ENCODE measurements at places on chromosomes 13 and 19. TPM values are rescaled to one million over a fixed set of nuclear protein-coding genes. Genes with fewer than 3 reads are reported as not detected.

GPC6 gene
- total RNA-seq: 6.8 TPM

IL12RB1 gene
- 1.6 TPM for total RNA-seq

CYP2A6 gene
- not detected for total RNA-seq

NLRP9 gene
- not detected for total RNA-seq

PTH2 gene
- total RNA-seq: not detected

KCNJ14 gene
- total RNA-seq: 1.5 TPM

SOX1 gene
- total RNA-seq: not detected

CAPN12 gene
- 27.6 TPM for total RNA-seq

EPS8L1 gene
- total RNA-seq: 64.6 TPM

APOC4 gene
- not detected for total RNA-seq

KCNRG gene
- total RNA-seq: 1.6 TPM

GIPR gene
- 2.8 TPM for total RNA-seq

ICAM1 gene
- total RNA-seq: 20.4 TPM

DNA sequence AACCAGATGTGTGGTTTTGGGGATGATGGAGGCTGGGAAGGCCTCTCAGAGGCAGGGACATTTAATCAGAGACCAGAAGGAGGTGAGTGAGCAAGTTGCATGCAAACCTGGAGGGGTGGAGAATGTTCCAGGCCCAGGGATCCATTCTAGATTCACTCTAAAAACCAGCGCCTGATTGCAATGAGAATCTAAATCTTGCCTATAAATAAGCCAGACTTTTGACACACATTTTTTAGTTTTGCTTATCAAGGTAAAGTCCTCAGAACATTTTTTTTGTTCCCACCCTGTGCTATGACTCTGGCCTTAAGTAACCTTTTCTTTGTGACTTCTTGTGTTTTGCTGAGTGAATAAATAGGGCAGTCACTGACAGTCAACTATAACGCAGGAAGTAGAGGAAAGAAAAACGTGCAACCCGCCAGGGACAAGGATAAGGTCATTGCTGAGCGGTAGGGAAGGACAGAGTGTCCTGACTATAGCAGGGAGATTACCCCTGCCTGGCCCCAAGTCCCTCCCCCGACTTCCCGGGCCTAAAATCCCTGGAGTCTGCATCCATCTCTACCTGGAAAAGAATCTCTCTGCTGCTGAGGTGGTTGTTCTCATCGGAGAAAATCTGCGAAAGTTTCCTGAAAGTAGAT is 14.4 kb downstream of the RGL3 start:
- no peak for DNase-seq

GRCh38 chr13:98524391-98524790 is 52.5 kb downstream of the STK24 start:
- DNase-seq: no peak

DNA sequence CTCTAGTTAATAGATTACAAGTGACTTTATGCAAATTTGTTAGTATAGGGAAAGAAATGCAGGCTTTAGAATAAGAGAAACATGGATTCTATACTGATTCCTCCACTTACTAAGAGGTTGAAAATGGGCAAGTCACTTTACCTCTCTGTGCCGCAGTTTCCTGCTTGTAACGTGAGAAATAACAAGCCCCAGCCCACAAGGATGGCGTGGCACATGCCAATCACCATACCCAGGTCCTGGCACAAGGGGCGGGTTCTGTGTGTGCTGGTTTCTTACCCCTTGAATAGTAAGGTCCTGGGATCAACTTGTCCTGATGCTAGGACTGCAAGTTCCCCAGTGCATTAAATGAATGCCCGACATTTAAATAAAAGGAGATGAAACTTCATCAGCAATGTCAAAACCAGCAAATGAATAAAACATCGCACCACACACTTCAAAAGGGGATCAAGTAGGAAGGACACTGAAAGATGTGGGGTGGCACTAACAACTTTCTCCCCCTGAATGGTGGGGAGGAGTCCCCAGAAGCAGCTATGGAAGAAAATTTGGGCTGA is 7.9 kb upstream of the SIGLEC9 start:
- no peak for DNase-seq

- DNase-seq: no peak
Measured at GRCh38 chr19:51064534-51065220, at the start of gene KLK13. Gene KLK13, minus strand, starts transcription at chr19:51065092. Its CDS starts 25 bp downstream, at chr19:51065067.

GRCh38 chr19:40507892-40508291 is 41.1 kb downstream of the SPTBN4 start:
- no peak for DNase-seq

- no peak for DNase-seq
Measured at GRCh38 chr19:7988307-7988706, 17.1 kb downstream of the ELAVL1 start.

GRCh38 chr13:39599012-39599411 is 4.0 kb downstream of the LHFPL6 start:
- no peak for DNase-seq

GRCh38 chr13:47178090-47178950 is 281.5 kb upstream of the HTR2A start:
- DNase-seq: no peak

DNA sequence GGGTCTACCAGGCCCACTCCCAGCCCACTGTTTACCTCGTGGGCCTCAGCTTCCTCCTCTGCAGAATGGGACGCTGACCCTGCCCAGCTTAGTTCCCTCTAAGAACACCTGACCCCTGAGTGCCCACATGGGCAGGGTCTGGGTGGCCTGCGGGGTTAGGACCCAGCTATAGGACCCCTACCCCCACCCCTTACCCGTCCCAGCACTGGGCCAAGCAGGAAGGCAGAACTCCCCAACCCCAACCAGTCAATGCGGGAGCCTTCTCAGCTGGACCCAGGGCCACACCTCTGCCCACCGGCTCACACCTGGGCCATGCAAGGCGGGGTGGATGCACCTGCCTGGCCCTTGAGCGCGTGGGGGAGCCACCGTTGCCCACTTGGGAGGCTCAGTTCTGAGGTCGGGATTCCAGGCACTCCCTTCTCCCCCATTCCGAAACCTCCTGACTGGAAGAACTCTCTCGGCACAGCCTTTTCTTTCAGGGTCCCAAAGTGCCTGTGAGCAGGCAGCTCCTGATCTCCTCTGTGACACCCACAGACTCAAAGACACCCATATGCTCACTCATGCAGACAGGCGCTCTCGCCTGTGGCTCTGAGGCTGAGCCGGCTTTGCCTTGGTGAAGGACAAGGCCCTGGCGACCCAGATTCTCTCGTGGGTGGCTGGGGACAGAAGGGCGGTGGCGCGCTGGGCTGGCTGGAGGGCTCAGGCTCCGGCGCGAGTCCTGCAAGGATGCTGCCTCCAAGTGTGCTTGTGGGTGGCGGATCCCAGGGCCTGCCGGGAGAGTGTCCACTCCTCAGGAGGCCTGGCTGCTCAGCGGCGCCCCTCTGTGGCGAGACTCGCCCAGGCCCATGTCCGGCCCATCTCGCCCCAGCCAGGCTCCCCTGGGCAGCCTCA is 27.9 kb upstream of the PARP4 start:
- no peak for DNase-seq

DNA sequence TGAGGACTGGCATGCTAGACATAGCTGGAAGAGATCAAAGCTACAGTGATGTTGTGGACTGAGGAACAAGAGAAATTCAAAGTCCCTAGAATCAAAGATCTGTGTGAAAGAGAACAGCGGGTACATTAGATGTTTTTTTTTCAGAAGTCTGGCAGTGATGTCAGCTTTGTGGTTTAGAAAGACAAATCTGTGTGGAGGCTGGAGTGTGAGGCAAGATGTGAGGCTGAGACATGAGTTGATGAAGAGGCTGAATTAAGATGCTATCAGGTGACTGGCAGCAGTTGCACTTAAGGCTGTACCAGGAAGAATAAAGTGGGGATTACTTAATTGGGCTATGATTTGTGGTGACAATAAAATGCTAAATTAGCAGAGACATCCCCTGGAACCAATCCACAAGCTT is 46.5 kb downstream of the DNAJC3 start:
- DNase-seq: no peak

DNA sequence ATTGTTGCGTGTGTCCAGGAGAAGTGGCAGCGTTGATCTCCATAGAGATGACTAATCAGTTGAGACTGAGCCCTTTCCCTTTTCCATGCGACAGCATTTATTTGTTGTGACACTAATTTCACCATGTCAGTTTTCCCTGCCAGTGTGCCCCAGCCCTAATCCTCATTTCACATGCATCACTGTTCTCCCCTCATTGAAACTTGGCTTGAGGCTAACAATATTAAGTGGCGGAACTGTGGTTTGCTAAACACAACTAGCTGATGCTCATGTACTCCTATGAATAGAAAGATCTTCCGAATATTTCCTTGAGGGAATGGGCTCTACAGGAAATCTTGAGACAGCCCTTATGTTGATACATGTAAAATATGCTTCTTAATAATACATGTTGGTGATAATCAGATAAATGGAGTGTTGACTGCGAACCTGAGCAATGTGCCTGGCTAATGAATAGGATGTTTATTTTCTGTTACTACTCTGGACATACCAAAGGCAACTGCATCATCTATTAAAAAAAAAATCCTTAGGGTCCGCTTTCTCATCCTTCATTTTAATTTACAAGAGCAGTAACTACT is 258.6 kb downstream of the ATP8A2 start:
- no peak for DNase-seq

Measured in ureter (tissue), 1 donor.